ENCODE measurements at places on chromosomes 5 and 9.

DNA sequence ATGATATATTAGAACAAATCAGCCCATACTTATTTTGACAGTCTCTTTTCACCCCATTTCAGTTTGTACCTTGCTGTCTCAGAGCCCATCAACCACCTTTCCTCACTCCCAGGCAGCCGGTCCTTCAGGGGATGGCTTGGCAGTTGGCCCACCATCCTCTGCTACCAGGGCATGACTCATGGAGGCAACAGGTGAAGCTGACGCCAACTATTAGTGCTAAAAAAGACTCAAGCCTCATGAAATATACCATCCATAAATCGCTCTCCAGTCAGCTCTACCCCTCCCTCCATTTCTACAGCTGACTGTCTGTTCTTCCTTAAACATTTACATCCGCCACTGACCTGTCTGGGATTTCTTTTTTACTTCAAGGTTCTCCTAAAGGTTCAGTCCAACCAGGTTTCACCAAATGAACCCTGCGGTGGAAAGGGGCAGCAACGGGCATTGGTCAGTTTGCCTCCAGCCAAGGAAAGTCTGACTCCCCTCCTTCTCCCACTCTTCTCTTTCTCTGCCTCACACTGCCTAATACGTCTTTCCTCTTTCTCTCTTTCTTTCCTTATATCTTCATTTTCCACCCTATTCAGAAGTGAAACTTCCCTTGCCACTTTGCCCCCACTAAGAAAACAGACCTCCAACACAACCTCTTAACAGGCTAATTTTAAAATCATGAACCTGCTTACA is 439.1 kb downstream of the RAB3C start:
- no peak for DNase-seq

- DNase-seq = no peak
These were observed 87.4 kb upstream of the LHFPL2 start for GRCh38 chr5:78735834-78736463.

- DNase-seq = no peak
These were observed 37.4 kb downstream of the MEGF9 start for GRCh38 chr9:120676767-120677402.

DNA sequence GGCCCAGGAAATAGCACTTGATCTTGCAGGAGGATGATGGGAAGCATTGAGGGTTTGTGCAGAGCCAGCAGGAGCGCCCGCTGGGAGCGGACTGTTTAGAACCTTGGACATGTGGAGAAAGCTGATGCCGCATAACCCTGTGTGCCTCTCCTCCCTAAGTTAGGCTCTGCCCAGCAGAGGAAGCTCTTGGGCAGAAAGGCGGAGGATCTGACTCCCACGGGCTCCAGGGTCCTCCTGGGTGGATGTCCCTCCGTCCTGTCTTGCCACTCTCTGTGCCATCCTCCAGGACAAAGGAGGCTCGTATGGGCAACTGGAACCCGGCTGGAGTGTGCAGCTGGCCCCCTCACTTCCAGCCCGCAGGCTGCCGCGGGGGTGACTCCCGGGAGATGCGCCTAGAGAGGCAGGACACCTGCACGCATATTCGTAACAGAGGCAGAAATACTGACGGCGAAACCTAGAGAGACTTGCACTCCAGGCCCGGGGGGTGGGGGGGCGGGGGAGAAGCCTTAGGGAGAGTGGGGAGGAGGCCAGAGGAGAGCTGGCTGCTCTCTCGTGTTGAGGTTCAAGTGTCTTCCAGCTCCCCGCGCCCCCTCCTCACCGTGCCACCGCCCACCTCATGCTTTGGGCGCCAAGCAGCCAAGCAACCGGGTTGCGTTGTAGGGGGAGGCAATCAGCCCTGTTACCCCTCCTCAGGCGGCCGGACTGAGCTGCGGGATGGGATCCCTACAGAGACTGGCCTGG is 5.4 kb upstream of the FOXE1 start:
- no peak for DNase-seq

- no peak for DNase-seq
These were observed 306.6 kb downstream of the ADGRV1 start for GRCh38 chr5:90865180-90865579.

DNA sequence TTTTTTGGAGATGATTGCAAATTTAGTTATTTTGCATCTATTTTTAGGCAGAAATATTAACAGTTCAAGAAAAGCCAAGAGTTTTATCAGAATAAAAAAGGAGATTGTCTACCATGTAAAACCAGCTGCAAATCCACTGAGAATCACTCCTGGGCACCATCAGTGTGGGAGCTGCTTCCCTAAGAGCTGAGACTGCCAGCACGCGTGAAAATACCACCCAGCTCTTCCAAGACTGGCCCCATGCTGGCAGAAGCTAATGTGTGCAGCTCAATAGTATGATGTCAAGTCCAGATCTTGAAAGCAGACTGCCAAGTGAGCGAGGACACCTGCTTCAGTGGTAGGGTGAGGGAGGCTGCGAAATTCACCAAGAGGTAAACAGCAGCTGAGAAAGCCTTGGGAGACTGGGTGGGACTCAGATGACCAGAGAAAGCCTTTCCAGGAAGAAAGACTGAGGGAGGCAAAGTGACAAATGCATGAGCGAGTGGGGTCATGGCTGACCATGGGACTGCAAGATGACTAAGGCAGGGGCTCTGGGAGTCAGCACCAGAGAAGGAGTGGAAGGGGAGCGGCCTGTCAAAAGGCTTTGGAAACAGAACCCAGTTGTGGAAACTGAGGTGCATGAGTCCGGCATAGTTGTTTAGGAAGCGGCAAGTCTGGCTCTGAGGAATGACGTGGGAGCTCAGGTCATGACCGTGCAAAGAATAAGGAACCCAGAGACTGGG is 200.9 kb downstream of the GADD45G start:
- DNase-seq = no peak

DNA sequence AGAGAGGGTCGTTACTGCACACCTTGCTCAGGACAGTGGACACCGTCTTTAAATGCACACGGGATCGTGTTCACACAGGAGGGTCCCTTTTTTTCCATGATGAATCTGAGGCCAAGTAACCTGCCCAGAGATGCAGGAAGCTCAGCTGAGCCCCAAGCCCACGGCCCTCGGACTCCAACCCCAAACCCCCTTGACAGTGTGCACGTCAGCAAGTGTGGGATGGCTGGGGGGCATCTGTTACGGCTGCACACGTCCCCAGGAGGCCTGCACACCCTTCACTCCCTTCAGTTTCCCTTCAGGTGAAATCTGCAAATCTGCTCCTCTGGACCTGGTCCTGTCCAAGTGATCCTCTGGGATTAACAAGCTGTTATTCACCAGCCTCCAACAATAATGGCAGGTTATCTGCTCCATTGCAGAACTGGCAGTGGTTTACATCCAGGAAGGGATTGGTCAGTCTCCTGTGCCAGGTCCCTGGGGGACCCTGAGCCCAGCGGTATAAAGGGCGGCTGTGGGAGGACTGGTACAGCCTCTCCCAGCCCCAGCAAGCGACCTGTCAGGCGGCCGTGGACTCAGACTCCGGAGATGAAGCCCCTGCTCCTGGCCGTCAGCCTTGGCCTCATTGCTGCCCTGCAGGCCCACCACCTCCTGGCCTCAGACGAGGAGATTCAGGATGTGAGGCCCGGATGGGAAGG is at the start of gene LCN1:
Gene LCN1 (plus strand): TSS at position 525 of the 692 bp plus-strand sequence. CDS start 58 bp downstream, at position 583.
- DNase-seq = no peak

DNA sequence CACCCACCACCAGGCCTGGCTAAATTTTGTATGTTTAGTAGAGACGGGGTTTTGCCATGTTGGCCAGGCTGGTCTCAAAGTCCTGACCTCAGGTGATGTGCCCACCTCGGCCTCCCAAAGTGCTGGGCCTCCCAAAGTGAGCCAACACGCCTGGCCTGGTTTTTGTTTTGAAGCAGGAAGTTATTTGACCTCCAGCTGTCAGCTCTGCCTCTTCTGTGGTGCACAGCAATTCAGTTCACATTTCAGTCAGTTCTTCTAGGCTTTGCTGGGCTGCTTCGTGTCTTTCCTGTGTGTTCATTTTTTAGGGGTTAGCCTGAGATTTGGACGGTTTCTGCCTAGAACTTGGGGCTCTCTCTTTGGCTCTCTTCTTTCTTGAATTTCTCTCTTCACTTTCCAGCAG is 8.9 kb downstream of the LCN1 start:
- no peak for DNase-seq

DNA sequence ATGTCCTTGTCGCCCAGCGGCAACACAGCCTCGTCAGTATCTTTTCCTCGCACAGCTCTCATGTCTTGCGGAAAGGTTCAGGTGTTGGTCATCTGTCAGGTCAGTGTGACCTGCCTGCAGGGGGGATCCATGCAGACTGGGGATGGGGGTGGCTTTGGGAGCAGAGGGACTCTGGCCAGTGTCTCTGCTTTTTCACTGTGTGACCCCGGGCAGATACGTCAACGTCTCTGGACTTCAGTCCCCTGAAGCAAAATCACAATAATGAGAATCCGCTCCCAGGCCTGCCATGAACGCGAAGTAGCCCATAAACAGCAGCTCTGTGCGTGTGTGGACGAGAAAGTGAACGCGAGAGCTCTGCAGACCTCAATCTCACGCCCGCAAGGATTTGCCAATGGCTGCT is 75.7 kb upstream of the FCN1 start:
- DNase-seq = no peak

DNA sequence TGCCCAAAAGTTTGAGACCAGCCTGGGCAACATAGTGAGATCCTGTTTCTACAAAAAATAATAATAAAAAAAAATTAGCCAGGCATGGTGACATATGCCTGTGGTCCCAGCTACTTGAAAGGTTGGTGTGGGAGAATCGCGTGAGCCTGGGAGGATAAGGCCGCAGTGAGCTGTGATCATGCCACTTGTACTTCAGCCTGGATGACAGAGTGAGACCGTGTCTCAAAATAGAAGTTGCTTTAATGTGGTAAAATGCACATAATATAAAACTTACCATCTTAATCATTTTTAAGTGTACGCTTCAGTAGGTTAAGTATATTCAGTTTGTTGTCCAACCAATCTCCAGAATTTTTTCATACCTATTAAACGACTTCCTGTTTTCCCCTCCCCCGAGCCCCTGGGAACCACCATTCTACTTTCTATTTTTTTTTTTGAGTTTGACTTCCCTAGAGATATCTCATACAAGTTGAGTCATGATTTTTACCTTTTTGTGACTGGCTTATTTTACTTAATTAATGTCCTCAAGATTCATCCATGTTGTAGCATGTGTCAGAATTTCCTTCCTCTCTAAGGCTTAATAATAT is 120.1 kb upstream of the POC5 start:
- DNase-seq = no peak

DNA sequence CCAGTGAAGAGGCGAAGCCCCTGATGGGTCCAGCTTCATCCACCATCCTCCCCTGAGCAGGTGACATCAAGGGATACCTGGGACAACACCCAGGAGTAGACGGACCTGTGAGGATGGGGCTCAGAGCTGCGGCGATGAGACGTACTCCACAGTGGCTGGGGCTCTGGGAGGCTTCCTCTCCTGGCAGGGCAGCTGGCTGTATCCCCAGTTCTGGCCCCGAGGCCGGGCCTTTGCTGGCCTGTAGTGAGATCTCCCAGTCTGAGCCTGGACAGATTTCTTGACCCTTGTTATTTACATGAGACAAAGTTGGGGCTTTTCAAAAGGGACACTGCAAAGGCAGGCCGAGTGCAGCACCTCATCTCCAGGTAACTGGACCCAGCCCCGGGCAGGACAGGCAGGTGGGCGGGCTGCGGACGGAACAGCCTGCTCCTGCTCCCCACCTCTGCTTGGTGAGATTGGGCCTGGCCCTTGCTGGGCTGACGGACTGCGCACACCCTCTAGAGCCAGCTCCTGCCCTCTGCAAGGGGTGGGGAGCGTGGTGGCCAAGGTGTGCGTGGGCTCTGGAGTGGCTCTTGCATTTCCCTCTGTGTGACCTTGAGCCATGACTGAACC is 23.1 kb downstream of the IER5L start:
- no peak for DNase-seq

- no peak for DNase-seq
These were observed 17.7 kb downstream of the EFNA5 start for GRCh38 chr5:107652839-107653607.

DNA sequence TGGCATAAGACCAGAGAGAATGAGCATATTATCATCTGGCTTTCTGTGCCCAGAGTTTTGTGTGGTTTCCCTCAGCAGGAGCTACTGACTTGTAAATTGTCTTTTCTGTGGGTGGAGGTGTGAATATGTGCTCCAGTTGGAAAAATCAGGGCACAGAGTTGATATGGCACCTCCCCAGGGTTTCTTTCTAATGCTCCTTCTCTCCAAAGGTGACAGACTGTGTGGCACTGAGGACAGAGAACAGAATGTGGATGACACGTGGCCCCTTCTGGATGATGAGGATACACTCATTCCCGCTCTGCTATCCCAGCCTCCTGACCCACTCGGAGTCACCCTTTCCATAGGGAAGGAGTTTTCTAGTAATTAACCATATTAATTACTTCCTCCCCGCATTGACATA is 221.0 kb downstream of the ICE1 start:
- DNase-seq = no peak

DNA sequence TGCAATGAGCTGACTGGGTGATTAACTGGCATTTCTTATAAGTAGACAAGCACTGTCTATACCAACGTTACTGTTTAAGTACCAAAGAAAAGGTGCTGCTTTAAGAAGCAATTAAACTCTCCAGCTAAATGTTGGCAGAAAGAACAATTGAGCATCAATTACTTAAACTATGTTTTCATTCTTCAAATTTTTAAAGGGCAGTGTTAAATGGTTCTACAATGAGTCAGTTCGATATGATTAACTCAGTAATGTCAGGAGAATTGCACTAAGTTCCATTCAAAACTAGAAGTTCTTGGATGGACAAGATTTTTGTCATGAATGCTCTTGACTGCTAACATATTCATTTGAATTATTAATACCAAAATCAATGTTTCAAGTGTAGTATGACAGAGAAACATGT is 593.7 kb downstream of the DNAH5 start:
- DNase-seq = no peak

DNA sequence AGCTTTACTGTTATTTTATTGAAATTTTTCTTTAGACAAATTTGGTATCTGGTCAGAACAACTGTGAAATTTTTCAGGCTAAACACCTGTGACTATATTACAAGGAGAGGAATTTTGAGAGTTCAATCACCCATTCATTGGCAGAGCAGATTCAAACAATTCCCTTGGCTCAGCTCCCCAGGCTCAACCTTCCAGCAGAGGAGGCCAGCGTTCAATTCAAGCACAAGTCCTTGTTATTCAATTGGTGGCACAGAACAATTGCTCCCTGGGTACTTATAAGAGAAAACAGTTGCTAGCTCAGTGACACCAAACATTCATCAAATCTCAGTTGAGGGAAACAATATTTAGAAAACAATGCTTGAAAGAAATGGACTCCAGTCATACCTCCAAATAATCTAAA is 83.3 kb downstream of the SUSD1 start:
- no peak for DNase-seq

DNA sequence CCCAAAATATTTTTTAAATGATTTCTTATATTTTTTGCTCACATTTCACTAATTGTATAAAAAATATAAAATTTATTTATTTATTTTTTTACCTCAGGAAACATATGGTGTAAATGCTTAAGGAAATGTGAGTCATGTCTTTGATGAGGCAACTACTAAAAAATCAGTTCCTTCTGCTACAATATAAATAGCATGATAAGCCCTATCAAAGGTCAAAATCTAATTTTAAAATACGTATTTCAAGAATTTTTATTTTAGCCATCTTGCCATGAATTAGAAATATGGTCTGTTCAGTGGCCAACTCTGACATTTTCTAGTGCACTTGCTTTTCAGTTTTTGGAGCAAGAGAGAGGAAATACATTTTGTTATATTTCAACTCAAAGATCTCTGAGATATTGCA is 50.5 kb downstream of the PDE4D start:
- no peak for DNase-seq

GRCh38 chr9:81028504-81028903 is 660.8 kb downstream of the TLE1 start:
- DNase-seq = no peak

Data from KG1 (cell line).